NCI-H446 (cell line): ENCODE measurements at places on chromosomes 6 and 20.
A peak's percentile ranks its signal among the peaks of the same experiment; 100 is the strongest.

DNA sequence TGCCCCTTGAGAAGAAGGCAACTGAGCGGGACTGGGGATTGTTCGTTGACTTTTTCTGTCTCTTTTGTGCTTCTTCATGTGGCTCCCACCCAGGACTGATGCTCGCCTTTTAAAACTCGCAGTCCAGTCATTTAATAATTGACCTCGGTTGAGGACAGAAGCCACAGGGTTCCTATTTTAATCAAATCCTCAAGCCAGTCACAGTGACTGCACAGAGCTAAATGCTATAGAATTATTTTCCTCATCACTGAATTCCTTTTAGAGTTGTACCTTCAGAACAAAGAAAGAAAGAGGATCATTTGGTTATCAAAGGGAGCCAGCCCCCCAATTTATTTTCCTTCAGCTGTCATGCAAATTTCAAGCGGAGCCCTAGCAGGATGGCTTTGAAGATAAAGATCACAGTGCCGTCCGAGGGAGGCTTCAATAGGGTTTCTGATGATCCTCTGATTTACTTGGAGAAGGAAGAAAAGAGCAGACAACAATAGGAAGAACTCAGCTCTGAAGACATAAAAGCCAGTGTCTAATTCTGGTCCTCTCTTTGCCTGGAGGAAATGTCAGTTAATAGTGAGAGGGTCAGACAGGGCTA, 186.6 kb downstream of the DOK5 start:
- DNase-seq = no peak

- no peak for DNase-seq
Observed at GRCh38 chr6:131173680-131174079, 38.4 kb downstream of the AKAP7 start.

DNA sequence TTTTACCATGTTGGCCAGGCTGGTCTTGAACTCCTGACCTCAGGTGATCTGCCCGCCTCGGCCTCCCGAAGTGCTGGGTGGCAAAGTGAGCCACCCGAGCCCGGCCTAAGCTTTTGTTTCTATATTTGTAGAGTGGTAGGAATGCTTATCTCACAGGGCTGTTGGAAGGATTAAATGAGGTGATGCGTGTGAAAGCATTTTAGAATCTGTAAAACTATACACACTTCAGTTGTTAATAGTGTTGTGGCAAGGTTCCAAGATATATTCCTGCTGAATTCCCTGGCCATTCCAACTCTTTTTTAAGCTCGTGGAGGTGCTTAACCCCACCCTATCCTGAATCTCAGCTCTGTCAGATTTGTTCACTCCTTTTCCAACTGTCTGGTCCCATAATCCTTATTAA, 89.9 kb upstream of the AKIRIN2 start:
- no peak for DNase-seq

- no peak for DNase-seq
Observed at GRCh38 chr6:54071821-54072340, 39.4 kb upstream of the MLIP start.

DNA sequence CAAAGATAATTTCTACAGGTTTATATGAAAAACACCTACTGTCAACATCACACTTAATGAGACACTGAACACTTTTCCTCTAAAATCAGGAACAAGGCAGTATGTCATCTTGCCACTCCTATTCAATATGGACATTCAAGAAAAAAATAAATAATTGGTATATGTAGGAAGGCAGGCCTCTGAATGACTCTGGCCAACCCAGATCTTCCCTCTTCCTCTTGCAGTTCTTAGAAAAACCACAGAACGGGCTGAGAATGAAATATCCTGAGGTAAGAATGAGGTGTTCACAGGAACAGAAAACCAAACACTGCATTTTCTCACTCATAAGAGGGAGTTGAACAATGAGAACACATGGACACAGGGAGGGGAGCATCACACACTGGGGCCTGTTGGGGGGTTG, 1207.2 kb upstream of the CITED2 start:
- no peak for DNase-seq

DNA sequence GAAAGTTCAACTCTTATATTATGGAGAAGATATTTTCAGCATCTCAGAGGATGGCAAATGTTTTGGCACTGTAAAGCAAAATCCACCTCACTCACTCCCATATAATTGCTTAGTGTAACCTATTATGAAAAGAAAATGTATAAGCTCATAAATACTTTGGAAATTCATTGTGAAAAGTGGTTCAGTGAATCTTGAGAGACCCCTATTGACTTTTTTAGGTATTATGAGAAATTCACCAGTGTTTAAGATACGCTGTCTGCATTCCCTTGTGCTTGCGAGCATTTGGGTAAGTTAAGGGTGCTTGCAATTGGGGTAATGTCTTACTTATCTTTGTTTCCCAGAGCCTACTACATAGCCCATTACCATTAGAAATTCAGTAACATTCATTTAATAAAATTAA, 66.3 kb upstream of the BMP5 start:
- peak; percentile 30 for DNase-seq

GRCh38 chr20:37111926-37112455, 16.2 kb upstream of the RBL1 start:
- no peak for DNase-seq

GRCh38 chr6:89950446-89950845, 56.2 kb downstream of the GJA10 start:
- no peak for DNase-seq

GRCh38 chr6:158158123-158158522, 9.9 kb downstream of the SERAC1 start:
- no peak for DNase-seq

GRCh38 chr6:47631269-47631772, 67.1 kb upstream of the ADGRF4 start:
- DNase-seq = peak; percentile 81

DNA sequence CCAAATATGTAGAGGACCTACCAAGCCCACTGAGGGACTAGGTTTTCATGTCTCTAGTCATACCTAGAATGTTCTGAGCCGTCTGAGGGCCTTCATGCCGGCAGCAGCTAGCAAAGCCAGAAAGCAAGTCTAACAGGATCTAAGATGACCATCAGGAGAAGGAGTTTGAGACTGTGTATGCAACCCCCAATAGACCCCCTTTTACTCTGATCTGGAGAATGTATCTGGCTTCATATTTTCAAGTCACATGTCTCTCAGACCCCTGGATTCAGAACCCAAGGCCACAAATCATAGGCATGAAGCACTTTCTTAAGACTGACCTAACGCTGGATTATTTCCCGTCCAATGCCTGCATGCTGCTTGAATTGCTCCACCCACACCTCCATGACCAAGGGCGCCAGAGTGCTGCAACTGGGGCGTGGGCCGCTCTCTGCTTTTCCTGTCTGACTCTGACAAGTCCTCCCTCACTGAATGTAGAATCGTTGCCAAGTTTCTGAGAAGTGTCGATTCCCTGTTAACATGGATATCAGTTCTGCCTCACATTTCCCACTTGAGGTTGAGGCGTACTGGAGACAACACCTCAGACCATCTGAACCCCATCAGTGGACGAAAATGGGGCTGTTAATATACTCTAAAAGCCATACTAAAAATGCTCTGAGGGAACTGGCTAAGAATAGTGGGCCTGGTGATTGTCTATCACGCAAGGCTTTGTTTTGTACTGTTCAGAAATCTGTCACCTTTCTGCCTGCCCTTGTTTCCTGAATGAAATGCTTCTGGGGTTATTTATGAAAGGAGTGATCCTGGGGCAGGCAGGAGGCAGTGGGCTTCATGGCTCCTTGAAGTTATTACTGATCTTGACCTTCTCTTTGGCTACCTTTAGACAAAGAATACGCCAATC, 23.9 kb upstream of the ASXL1 start:
- no peak for DNase-seq

DNA sequence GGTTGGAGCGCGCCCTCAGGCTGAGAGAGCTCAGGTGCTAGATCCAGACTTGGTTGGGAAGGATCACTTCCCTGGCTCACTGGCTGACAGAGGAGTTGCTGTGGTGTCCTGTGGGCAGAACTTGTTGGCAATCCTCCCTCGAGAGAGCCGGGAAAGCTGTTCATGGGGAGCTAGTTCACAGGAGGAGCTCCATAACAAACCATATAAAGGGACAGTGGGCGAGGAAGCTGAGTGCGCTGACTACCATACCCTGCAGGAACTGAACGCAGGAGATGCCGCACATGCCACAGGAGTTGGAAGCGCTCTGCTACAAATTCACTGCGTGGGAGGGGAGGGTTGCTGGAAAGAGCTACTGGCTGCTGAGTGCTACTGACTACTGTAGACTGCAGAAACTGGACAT, 243.2 kb downstream of the OGFRL1 start:
- no peak for DNase-seq

DNA sequence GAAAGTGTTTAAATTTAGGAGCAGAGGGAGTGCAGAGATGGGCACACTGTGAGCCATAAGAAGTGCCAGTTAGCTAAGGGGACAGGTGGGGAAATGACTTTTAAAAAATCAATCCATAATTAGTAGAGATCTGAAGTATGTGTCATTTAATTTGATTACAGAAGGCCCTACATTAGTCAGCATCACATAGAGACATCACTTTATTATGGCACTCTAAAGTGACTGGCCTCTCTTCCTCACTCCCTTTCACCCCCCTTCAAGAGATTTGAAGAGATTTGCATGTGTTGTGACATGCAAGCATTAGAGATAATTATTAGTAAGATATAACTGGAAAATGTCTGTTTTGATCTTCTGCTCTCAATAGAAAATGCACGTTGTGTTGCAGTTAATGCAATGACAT, 86.7 kb downstream of the SLX4IP start:
- DNase-seq = no peak

GRCh38 chr6:145031001-145031400, 704.3 kb downstream of the EPM2A start:
- DNase-seq = no peak

GRCh38 chr20:58090161-58090560, 138.3 kb downstream of the ANKRD60 start:
- DNase-seq = no peak

- DNase-seq = peak; percentile 57
Observed at GRCh38 chr20:24100370-24101011, 111.9 kb upstream of the GGTLC1 start.

GRCh38 chr6:32664827-32665362, 1.6 kb downstream of the HLA-DQB1 start:
- no peak for DNase-seq

- no peak for DNase-seq
Observed at GRCh38 chr6:80454197-80454596, 347.7 kb downstream of the BCKDHB start.

- DNase-seq = no peak
Observed at GRCh38 chr6:159910342-159910741, 19.6 kb downstream of the MAS1 start.

DNA sequence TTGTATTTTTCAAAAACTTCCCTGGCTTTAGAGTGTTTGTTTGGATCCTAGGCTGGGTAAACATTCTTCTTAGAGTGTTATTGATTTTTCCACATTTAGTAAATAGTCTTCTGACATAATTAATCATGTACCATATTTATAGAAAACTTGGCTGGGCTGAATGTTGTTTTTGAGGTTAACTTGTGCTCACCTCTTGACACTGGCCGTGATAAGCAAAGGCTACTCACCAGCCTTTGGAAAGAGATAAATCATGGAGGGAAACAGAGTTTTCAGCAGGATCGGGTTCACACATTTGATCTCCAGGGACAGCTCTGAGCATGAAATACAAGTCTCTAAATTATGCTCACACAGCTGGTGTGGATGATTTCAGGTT, 6.2 kb upstream of the CD93 start:
- no peak for DNase-seq

GRCh38 chr6:139080255-139080920, 51.8 kb downstream of the ABRACL start:
- no peak for DNase-seq

DNA sequence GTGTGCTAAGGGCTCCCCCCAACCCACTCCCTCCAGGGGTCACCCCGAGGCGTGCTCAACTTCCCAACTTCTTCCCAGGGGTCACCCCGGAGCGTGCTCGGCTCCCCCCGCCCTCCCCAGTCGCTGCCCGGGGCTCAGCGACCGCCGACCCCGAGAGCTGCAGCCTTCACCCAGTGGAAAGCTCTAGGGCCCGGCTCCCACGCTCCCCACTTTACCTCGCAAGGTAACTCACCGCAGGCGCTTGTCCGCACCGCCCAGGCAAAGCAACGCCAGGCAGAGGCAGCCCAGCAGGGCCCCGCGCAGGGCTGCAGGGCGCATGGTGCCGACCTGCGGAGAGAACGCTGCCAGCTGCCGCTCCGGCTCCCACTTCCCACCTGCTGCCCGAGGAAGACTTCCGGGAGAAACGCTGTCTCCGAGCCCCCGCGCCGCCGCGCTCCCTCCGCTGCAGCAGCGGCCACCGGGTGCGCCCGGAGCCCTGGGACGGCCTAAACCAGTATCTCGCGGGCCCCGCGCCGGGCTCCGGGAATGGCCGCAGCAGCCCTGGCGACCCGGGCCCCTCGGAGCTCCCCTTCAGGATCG, 396 bp downstream of the RNASET2 start:
- no peak for DNase-seq

DNA sequence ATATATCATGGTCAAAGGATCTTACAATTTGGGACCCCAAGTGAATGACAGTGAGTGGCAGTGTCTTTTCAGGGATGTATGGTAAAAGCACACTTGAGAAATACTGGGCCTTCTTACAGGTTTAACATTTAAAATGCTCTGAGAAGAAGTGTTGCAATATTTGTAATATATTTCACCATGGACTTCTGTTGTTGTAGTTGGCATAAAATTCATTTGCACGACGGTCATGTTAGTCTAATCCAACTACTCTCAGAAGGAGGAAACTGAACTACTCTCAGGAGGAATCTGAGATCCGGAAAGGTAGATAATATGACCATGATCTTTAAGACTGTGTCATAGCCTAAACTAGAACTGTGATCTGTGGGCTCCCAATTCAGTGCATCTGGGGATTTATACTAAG, 700.1 kb downstream of the HDGFL1 start:
- no peak for DNase-seq

DNA sequence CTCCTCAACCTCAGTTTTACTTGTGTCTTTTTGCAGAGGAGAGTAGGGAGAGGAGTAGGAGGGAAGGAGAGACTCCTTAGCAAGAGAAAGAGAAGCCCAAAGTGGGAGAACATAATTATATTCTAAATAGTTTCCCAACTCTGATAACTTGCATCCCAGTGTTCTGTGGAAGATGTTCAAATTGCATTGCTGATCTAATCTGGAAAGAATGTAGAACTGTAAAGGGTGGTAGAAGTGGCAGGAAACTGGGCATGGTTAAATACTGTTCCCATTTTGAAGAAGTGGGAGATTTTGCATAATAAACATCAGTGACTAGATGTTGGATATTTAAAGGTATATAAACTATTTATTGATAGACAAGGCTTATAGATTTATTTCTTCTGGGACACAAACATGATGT, 42.6 kb upstream of the HMGN3 start:
- DNase-seq = no peak

GRCh38 chr6:109397020-109397419, 14.8 kb upstream of the CD164 start:
- DNase-seq = no peak
